Inflammatory macrophage treated with lipopolysaccharide for 4 hours (primary cell): ENCODE measurements at places on chromosomes 4 and X.

- no peak for DNase-seq
These were observed 26.9 kb downstream of the KCNIP4 start for GRCh38 chr4:21921526-21922180.

GRCh38 chrX:128699716-128700285, 647.6 kb upstream of the ACTRT1 start:
- no peak for DNase-seq

- no peak for DNase-seq
These were observed 522.3 kb downstream of the TRIML1 start for GRCh38 chr4:188661502-188661901.

GRCh38 chr4:72857787-72858186, 211.7 kb downstream of the COX18 start:
- no peak for DNase-seq

- no peak for DNase-seq
These were observed 732.6 kb upstream of the LCORL start for GRCh38 chr4:18754180-18754579.

DNA sequence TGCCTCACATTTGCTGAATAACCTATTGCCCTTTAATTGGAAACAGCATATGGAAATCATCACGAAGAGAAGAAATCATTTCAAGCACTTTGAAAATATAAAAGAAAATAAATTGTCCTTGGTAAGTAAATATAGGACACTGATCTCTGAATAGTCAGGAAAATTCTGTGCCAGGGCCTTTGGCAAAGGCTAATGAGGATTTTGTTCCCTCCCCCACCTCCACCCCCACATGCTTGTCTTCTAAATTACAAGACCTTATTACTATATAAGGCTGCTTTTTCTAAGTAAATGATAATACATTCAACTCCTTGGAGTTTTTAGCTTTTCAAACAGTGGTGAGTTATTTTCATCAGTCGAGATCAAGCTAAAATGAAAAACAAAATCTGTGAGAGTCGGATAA, 15.8 kb downstream of the SYNPO2 start:
- DNase-seq = no peak

DNA sequence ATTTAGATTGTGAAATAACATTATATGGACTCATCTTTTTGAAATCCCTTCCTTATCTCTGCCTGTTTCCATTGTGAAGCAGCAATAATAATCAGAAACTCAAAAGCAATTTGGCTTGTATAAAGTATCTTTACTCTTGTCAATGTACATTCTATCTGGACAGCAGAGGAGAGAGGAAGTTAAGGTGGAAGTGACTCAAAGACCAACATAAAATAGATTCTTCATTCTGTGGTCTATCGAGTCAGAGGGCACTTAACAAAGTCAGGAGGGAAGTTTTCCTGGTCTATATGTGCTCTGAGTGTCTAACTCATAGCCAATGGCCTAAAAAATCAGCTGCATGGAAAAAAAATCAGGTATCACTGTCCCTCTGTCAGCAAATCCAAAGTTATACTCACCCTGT, 155.5 kb downstream of the EMCN start:
- DNase-seq = no peak

DNA sequence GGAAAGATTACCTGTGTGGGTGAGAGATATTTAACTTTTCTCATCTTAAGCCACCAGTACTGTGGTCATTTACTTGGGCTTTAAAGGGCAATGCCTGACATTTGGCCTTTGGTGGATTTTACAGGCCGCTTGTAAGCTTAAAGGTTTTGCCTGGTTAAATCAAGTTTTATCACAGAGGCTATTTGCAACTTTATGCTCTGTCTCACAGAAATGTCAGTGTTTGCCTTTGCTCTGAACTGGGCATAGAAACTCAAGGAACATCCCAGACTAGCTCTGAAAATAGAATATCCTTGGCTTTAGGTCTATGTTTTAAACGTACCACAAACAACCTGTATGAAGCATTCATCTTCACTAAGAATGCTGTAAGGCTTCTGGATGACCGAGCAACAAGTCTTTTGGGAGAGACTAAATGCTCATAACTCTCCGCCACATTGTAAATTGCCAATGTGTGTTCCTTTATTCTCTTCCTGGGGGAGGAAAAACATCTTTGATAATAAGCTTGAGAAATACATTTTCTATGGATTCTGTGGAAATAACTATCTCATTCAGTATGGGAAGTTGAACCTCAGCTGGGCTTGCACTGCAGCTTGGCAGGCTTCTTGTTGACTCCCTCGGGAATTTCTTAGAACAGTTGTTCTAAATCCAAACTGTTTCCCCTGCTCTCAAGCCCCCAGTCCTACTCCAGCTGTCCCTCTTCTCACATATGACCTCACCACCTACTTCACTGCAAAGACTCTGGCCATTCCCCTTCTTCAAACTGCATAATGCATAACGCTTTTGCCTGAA, 105.8 kb upstream of the WDR44 start:
- no peak for DNase-seq

GRCh38 chrX:107025545-107025944, 25.5 kb upstream of the MORC4 start:
- peak; percentile 8 for DNase-seq

GRCh38 chr4:145396581-145396980, 85.1 kb upstream of the SMAD1 start:
- no peak for DNase-seq

- DNase-seq = no peak
These were observed 72.9 kb upstream of the STIM2 start for GRCh38 chr4:26787461-26788340.

GRCh38 chr4:10115271-10115796, 1.3 kb downstream of the WDR1 start:
- DNase-seq = peak; percentile 81
